Kidney (tissue), 22 donors: ENCODE measurements at places on chromosomes 5 and 9. TPM values are rescaled to one million over a fixed set of nuclear protein-coding genes. Genes with fewer than 3 reads are reported as not detected.

DNA sequence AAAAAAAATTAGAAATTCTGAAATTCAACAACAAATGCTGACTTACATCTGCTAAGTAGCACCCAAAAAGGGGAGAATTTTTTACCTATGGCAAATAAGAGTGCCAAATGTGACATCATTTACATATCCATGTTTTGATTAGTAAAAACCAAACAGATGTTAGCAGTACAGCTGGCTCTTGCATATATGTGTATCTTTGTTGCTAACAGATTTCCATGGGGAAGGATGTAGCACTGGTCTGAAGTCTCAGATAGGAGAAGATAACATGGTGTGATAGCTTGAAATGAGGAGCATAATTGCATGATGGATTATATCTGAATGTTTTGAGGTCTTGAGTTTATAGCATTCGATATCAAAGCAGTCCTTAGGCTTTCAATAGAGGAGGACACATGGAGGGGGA lies 17.5 kb downstream of the PIK3R1 start:
- no peak for DNase-seq

- DNase-seq, result no peak
These were observed 144.7 kb upstream of the MPDZ start for GRCh38 chr9:13424204-13424603.

- no peak for DNase-seq
These were observed 464.0 kb downstream of the PTPRD start for GRCh38 chr9:10148796-10149195.

- DNase-seq, result no peak
These were observed 227.3 kb downstream of the LURAP1L start for GRCh38 chr9:13001989-13002580.

DNA sequence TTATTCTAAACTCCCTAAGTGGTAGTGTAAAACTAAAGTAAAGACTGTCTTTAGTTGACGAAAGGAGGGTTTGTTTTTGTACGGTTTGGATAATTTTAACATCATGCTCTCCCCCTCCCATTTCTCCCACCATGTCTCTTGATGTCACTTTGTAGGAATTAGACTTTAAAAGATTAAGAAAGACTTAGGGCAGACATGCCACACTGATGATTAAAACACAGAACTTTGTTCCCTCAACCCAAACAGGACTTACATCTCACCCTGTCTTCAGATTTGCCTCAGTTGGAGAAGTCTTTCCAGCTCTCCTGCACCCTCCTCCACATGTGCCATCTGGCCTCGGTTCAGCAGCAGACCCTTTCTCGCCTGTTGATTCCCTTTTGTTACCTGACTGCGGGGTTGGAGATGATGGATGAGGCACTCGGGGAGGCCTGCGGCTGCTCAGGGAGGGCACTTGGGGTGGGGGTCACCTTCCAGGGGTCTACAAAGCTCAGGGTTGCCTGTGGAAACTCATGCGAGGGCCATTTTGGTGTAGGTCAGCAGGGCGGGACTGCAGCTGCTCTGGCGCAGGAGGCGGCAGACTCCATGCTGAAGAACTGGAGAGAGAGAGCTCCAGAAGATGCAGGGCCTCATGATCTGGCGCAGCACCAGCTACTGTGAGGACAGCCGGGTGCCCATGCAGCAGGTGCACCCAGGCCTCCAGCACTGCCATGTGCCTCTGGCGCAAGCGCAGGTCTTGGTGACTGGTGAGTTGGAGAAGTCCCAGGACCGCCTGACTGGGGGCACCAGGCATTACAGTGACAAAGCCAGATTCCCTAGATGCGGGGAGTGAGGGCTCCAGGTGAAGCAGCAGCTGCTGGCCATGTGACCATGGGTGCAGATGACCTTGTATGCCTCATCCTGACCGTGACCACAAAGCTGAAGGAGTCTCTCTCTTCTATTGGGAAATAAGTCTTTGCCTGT lies 24.5 kb upstream of the EXOC3 start:
- peak; percentile 43 for DNase-seq

DNA sequence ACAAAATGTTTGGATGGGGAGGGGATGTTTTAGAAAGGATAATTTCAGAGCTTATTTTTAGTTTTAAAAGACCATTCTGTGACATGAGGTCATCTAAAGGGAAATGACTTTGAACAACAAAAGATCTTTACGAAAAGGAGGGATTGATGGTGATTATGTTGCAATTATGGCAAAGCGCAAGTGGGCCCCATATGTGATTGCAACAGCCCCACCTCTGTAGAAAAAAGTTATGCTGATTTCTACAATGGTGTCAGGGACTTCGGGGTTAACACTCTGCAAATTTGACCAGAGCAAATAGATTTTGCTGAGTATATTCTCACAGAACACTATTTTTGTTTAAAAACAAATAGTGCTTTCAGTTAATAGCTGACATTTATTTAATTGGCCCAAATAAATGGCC lies 312.8 kb downstream of the NSG2 start:
- no peak for DNase-seq

DDX4 gene
- total RNA-seq, result not detected

- DNase-seq, result no peak
These were observed 4.6 kb downstream of the TUBB4B start for GRCh38 chr9:137245450-137246421.

DNA sequence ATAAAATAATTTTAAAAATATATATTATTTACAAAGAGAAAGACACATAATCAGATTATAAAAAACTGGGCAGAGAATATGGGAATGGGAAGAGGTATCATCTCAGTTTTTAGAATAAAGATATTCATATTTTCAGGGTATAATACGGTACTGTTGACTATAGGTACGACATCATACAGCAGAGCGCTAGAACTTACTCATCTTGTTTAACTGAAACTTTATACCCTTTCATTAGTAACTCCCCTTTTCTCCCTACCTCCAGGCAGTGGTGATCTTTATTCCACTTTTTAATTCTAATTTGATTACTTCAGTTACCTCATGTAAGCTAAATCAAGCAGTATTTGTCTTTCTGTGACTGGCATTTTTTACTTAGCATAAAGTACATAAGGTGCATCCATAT lies 742.1 kb downstream of the MTRR start:
- DNase-seq, result no peak

FAM219A gene
- 21.1 TPM for total RNA-seq

NPDC1 gene
- 189 TPM for total RNA-seq

PRKAA1 gene
- total RNA-seq, result 104 TPM

GRCh38 chr5:82312373-82312856 lies 34.3 kb upstream of the RPS23 start:
- DNase-seq, result peak; percentile 78

FOXD4 gene
- total RNA-seq, result 0.60 TPM

- DNase-seq, result no peak
These were observed 202.2 kb downstream of the GADD45G start for GRCh38 chr9:89807101-89807395.

DNA sequence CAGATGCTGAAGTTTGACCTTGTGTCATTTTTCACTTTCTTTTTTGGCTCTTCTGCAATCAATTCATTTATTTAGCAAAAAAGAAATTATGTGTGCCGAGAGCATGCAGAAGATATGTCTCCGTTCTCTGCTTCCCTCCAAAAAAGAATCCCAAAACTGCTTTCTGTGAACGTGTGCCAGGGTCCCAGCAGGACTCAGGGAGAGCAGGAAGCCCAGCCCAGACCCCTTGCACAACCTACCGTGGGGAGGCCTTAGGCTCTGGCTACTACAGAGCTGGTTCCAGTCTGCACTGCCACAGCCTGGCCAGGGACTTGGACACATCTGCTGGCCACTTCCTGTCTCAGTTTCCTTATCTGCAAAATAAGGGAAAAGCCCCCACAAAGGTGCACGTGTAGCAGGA lies 2.4 kb downstream of the FGFR4 start:
- peak; percentile 72 for DNase-seq

DNA sequence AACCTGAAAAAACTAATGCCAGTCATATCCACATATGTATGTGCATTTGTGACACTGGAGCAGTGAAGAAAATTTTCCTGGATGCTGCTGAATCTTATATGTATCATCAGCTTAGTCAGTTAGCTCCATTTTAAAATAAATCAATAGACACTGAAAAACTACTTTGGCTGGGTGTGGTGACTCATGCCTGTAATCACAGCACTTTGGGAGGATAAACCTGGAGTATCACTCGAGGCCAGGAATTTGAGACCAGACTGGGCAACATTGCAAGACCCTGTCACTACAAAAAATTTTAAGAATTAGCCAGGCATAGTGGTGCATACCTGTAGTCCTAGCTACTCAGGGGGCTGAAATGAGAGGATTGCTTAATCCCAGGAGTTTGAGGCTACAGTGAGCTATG lies 511.0 kb upstream of the TLE4 start:
- DNase-seq, result no peak

UGT3A2 gene
- total RNA-seq, result 0.35 TPM

DNA sequence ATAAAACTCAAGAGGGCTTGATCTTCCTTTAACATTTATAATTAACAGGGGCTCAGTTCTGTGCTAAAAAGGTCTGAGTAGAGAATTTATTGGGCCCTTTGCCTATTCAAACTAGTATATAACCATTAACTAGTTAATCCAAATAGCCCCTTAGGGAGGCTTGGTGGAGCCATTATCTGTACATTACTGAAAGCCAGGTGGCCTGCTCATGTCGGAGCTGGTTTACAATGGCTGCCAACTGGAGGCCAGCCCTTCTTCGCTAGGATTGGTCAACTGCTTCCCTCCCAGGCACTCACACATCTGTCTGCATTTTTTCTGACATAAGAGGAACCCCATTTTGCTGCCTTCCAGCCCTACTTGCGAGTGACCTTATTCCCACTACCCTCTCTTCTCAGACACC lies 30.4 kb upstream of the NDFIP1 start:
- DNase-seq, result no peak

C5orf58 gene
- not detected for total RNA-seq

GRCh38 chr9:95017661-95018060 lies 291.2 kb downstream of the AOPEP start:
- DNase-seq, result no peak

DNA sequence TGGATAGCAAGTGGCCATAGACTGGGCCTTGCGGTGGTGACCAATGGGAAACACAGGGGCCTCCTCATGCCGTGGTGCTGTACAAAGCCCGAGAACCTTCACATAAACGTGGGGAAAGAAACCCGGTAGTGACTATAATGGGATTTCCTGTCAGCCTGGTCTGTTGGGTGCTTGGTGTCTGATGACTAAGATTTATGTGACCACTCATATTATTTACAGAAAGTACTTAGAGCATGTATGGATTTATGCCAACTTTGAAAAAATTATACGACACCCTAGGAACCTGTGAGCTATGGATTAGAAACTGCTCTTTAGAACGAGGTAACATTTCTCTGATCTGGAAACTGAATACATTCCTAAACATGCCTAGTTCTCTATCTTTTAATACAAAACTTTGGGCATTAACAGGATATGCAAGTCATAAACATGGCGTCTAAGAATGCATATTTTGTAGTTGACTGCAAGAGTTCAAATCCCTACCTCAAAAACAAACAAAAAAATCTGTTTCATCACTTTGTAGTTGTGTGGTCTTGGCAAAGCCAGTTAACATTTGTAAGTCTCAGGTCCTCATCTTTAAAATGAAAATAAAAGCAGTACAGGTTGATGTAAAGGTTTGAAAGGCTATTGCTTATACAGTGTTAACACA lies 85.4 kb downstream of the TMEM167A start:
- no peak for DNase-seq

INSYN2B gene
- 0.28 TPM for total RNA-seq

SLC6A18 gene
- not detected for total RNA-seq
